Stimulated activated CD8-positive, alpha-beta memory T cell treated with anti-CD3 and anti-CD28 coated beads, Interleukin-12 subunit alpha, Interleukin-12 subunit beta, amount 100 ng/mL, for 1 hour (primary cell): ENCODE measurements at places on chromosomes 16 and 17.

DNA sequence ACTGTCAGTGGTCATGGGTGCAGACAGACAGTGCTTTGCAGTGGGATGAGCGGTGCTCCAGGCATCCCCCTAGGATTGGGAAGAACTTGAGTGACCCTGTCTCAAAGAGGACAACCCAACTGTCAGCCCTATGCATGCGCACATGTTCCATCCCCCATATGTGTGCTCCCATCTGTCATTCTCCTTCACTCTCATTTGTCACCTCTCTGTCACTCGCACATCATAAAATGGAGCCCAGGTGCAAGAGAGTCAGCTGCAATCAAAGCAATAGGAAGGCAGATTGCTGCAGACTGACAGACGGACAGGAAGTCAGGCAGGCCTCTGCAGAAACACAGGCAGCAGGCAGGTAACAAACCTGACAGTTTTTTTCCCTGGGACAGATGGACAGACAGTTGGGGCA, 101.8 kb upstream of the CCL1 start:
- DNase-seq: no peak

DNA sequence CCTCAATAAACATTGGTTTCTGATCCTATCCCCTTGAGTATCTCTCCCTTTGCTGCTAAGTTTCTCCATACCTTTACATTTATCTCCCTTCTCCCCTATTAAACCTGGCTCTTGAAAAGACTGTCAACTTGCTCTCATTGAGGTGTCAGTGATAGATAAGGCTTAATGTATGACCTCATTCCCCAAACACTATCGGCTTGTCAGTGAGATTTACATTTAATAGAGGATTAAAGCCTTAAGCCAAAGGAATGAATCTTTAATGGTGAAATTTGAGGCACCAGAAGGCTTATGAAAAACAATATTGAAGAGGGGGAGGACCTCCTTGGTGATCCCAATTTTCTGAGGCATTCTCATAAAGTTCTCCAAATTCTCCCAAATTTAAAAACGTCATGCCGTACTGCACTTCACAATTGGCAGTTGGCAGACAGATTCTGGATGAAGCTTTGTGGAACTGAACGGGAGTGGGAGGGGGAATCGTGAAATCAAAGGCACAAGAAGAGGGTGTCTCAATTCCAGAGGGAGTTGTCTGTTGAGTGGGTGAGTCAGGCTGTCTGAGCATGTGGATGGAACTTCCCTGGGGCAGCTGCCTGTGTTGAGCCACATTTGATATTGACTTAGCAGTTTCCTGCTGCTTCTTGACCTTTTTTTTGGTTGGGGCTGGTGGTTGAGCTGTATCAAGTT, 478.8 kb downstream of the NPIPA7 start:
- no peak for DNase-seq

DNA sequence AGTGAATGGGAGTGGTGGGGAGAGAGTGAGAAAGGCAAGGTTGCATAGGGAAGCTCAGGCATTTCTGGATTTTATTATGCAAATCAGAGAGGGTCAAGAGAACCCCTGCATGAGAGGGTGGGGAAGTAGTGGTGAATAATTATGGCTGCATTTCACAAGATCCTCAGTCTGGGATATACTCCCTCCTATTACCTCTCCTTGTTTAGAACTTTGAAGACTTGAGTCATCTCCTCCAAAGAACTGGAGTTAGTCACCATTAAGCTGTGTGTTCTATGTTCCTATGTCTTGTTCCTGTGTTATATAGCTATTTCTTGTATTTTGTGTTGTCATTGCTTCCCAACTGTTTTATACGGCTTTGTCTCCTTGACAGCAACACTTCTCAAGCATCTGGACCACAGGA, 18.4 kb downstream of the SOX9 start:
- DNase-seq: no peak

- no peak for DNase-seq
Observed at GRCh38 chr17:57259817-57260216, 3.5 kb downstream of the MSI2 start.

DNA sequence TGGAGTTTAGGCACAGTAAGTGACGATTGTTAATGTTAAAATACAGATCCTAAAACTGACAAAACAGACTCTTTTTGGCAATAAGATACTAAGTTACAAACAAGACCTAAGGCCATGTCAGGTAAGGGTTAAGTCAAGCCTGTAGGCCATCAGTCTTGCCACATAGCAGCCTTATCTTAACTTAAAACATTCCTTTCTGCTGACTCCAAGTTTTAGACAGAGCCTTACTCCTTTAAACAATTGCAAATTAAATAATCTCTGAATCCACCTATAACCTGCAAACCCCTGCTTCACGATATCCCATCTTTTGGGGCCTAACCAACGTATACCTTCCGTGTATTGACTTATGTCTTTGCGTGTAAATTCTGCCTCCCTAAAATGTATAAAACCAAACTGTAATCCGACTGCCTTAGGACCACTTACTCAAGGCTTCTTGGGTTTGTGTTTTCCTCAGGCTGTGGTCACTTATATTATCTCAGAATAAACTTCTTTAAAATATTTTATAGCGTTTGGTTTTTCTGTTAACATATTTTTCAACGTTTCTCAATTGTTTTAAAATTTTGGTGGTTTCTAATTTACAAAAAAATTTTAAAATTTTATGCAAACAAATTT, 64.4 kb downstream of the EFCAB5 start:
- DNase-seq: no peak

GRCh38 chr16:17949982-17950250, 386.6 kb downstream of the NPIPA8 start:
- no peak for DNase-seq

DNA sequence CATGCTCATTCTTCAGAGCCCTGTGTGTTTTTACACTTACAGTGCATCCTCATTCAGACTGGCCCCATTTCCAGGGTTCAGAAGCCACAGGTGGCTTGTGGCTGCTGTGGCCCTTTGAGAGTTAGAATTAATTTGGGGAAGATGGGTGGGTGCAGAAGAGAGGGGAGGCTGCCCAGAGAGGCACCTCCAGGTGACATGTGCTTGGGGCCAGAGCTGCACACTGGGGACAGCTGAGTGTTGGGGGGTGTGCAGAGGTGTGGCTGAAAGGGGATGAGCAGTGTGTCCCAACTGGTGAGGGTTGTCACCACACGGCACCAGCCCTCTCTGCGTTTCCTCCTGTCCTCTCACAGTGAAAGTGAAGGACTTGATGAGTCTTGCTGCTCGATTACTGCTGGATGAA, 6.9 kb upstream of the EIF1 start:
- DNase-seq: no peak
